ENCODE measurements at places on chromosomes 6 and 20. TPM values are rescaled to one million over a fixed set of nuclear protein-coding genes. Genes with fewer than 3 reads are reported as not detected.

Gene BPI
- total RNA-seq, result 7.7 TPM

Gene FOXF2
- total RNA-seq, result 1.8 TPM

Gene PTCRA
- total RNA-seq, result not detected

DNA sequence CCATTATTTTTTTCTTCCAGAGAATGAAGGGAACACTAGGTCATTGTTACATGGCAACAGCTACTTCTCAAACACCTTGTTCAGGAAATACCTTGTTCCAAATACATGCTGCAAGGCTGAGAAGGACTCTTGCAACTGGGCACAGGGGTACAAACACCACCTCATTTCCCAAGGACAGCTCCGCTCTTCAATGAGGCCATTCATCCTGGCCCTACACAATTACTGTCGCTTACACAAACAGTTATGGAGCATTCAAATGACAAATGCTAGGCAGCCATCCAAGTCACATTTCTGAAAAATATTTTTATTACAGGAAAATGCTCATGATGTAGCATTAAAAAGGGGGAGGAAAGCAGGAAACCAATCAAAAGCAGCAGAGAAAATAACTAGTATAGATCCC lies 611.9 kb downstream of the DHX35 start:
- no peak for DNase-seq

GRCh38 chr6:125503181-125503580 lies 201.4 kb upstream of the HDDC2 start:
- DNase-seq, result no peak
